Lower leg skin (tissue), 4 donors: ENCODE measurements at places on chromosomes 16 and 17. TPM values are rescaled to one million over a fixed set of nuclear protein-coding genes. Genes with fewer than 3 reads are reported as not detected.

DNA sequence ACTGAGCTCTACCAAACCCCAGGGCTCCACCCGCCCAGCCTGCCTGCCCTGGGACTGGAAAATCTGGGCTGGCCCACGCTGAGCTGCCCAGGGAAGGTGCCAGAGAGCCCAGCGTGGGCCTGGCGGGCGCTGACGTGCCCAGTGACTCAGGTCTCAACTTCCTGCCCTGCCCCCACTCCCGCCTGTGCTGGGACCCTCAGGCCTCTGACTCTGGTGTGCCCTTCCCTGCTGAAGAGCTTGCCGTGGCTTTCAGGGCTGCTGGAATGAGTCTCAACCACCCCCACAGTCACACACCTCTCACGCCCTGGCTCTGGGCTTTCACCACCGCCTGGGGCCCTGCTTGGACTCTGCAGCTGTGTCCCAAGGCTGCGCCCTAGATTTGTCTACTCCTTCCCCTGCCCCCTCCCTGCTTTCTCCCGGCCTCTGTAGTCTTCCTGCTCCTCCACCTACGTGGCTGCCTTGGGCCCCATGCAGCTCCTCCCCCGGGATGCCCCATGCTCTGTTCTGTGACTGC, 10.4 kb downstream of the LLGL1 start:
- DNase-seq, result no peak

DNA sequence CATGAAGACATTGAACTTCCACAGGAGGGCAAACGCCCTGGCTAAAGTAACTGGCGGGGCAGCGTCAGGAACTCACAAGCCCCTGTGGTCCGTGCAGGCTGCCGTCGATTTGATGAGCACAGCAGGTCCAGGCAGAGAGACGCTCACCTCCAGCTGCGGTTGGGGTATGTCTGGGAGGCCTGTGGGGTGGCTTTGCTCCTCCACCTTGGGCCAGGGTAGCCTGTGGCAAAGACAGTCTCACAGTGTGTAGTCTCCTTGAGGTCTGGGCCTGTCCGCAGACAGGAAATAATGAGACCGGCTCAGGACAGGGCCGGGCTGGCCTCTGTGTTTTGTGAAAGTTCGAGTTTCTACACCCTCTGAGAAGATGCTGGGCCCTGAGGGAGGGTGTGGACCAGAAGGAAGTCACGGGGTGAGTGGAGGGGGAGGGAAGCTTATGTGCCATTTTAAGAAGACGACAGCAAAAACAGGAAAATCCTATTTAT, 103.3 kb downstream of the METRNL start:
- peak; percentile 91 for DNase-seq

GRCh38 chr16:77788181-77789084, at the start of gene VAT1L:
Gene VAT1L (plus strand): TSS chr16:77788564. CDS start chr16:77788683, 119 bp downstream.
- no peak for DNase-seq

GRCh38 chr17:30170415-30170987, 53.9 kb downstream of the NSRP1 start:
- DNase-seq, result no peak

GRCh38 chr17:1264196-1264595, 6.0 kb upstream of the BHLHA9 start:
- no peak for DNase-seq

NOG gene
- total RNA-seq, result 0.30 TPM

DNA sequence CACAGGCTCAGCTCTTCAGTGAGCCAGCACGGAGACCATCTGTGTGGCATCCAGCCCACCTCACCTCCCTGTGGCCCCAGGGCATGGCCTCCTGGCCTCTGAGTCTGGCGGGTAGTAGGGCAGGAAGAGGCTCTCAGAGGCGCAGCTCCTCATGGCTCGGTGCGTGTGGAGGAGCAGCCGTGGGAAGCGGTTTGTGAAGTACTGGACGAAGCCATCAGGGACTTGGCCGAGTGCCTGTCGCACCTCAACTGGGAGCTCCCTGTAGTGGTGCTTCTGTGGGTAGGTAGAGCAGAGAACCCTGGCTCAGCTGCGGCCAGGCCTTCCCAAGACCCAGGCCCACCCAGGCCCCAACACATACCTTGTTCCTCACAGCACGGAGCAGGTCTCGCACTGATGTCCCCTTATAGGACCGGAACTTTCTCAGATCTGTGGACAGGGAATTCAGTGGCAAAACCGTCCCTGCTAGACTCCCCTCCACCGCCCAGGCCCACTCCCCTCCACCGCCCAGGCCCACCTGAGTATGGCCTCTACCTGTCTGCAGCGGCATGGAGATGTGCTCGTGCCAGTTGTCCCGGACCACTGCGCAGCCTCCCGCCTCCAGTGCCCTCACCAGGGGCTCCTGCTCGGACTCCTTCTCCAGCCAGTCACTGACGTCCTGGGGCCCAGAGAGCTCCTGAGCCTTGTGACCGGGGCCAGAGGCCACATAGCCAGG, 12.2 kb downstream of the PLK1 start:
- no peak for DNase-seq

- no peak for DNase-seq
Observed at GRCh38 chr16:10945065-10945787, 862 bp downstream of the CLEC16A start.

GRCh38 chr16:12119562-12119961, 143.0 kb downstream of the SNX29 start:
- DNase-seq, result no peak

GRCh38 chr16:54336631-54337204, 50.1 kb upstream of the IRX3 start:
- DNase-seq, result no peak

GRCh38 chr16:70728150-70728549, 42.3 kb upstream of the MTSS2 start:
- DNase-seq, result no peak

DNA sequence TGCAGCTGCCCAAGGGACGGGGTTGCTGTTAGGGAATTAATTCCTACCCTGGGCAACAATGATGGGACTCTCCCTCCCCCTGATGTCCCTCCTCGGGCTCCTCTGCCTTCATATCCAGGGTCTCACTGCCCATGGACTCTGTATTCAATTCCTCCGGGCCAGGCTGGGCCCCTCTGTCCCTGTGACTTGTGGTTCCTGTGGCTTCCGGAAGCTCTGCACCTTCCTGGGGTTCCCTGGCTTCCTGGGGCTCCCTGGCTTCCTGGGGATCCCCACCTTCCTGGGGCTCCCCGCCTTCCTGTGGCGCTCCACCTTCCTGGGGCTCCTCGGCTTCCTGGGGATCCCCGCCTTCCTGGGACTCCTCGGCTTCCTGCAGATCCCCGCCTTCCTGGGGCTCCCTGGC, 35.2 kb downstream of the SRL start:
- no peak for DNase-seq

- no peak for DNase-seq
Observed at GRCh38 chr16:67767953-67768352, 38.4 kb downstream of the RANBP10 start.

RHBDL3 gene
- 0.55 TPM for total RNA-seq

DNA sequence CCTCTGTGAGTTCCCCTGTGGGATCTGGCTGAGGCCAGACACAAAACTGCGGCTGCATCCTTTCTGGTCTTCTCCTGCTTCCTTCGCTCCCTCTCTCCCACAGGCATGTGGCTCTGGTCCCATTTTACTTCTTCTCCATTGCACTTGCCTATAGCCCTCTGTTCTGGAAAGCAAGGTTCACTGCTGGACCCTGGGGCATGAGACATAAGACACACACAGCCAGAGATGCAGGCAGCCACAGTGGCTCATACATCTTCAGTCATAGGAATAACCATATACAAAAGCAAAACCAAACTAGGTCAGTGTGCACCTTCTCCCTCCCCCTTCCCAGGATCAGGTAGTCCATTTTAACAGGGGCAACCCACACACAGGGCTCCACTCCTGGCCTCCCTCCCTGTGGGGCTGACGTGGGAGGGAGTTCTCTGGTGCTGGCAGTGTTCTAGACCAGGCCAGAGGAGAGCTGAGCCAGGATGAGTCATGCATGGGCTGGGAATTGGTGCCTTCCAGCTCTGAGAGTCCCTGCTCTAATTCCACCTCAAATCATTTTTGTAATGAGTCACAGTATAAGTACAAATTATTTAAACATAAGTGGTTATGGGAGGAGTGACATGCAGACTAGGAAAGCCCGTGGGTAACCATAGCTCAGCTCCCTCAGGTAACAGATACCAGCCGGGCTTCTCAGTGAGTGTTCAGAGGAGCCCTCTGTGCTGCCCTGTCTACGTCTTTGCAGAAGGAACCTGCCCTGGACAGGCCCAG, 58.0 kb downstream of the ASIC2 start:
- DNase-seq, result peak; percentile 91

EPX gene
- not detected for total RNA-seq

DNA sequence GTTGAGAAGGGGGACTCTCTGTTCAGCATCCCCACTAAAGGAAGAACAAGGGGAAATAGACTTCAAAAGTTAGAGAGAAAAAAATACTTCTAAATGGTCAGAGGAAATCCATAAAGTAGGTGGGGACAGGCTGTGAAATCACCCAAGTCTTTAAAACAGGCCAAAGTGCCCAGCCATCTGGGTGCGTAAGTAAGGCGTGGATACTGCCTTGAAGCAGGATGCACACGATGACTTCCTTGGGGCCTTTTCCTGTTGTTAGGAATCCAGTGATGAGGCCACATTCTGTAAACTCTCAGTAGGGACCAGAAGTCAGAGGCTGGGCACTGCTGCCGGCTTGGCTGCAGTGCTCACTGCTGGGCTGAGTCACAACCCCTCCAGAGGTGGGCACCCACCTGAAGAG, 9.2 kb downstream of the AXIN2 start:
- DNase-seq, result no peak

DNA sequence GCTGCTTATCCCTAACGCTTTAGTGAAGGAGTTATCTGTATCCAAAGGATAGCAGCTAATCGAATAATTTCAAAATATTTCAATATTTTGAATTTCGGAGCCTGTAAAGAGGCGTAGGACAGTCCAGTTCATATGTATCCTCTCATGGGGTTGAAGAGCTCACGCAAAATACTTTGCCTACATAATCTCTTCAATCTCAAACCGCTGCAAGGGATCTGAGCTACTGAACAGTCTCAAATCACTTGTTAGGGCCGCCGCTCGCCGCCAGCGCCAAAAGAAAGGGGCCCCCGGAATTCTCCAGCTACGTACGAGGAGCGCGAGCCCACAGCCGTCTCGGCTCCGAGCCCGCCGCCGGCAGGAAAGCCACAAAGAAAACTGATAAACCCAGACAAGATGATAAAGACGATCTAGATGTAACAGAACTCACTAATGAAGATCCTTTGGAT, 601 bp upstream of the RFWD3 start:
- no peak for DNase-seq

NACA2 gene
- not detected for total RNA-seq

TBC1D3B gene
- 0.76 TPM for total RNA-seq

DNA sequence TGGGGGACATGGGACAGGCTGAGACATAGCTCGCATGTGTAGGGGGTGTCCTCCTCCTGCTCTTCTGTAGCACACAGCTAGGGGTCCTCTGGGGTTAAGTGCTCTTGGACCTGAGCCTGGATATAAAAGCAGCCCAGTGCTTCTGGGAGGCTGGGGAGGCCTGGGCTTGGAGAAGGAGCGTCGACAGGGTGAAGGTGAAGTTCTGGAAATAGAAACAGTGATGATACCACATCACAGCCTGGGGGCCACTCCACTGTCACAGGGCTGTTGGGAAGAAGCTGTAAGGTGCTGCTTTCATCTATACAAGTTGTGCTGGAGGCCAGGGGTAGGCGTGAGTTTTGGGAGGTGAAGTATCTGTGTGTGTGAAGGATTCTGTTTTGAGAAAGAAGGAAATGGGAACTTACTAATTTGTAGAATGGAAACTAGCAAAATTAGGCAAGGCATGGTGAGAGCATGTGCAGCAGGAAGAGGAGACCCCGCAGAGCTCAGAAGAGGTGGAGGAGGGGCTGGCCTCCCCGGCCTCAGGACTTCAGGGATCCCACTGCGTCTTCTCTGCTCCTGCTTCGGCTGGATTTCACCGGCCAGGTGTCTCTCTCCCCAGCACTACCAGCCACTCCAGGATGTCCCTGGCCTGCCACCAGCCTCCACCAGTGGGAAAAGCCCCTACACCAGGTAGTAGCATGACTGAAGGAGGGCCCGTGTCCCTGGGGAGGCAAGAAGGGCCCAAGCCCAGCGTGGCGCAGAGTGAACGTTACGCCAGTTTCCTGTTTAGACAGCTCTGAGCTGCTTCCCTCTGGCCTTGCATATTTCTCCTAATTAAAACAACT, 19.4 kb downstream of the PLCG2 start:
- no peak for DNase-seq

GDPD3 gene
- 7.4 TPM for total RNA-seq

GRCh38 chr16:27851586-27851985, 211.9 kb downstream of the GSG1L start:
- DNase-seq, result peak; percentile 78

DNA sequence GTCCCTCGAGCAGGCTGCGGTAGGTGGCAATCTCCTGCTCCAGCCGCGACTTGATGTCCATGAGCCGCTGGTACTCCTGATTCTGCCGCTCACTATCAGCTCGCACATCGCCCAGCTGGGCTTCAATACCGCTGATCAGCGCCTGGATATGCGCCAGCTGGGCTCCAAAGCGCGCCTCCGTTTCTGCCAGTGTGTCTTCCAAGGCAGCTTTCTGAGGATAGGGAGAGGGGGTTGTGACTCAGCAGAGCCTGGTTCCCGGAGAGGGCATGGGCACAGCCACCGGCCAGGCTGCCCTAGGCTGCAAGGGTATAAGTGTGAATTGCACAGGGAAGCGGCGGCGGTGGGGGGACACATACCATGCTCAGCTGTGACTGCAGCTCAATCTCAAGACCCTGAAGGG, 4.3 kb downstream of the KRT19 start:
- no peak for DNase-seq

DNA sequence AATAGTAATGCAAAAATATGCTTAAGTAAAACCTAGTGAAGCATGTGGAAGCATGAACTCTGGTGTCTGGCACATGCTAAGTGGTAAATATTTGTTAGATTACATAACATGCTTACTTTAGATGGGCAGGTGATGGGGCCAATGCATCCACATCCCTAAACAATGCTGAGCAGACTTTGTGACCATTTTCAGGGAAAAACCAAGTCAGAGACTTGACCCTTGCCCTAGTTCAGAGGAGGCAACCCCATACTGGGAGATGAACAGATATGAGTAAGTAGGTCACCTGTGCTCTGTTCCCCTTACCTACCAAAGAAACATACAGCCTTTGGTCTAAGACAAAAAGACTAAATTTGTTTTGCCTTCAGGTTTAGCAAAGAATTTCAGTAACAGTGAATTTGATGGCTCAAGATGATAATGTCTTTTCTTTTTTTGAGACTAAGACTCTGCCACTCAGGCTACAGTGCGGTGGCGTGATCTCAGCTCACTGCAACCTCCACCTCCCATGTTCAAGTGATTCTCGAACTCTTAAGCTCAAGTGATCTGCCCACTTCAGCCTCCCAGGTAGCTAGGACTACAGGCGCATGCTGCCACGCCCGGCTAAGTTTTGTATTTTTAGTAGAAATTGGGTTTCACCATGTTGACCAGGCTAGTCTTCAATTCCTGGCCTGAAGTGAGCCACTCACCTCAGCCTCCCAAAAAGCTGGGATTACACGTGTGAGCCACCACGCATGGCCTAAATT, 91.4 kb downstream of the HIC1 start:
- DNase-seq, result peak; percentile 68
